ENCODE measurements at places on chromosomes 16 and 17. TPM values are rescaled to one million over a fixed set of nuclear protein-coding genes. Genes with fewer than 3 reads are reported as not detected.
A peak's percentile ranks its signal among the peaks of the same experiment; 100 is the strongest.

Gene TEKT1
- not detected for total RNA-seq

DNA sequence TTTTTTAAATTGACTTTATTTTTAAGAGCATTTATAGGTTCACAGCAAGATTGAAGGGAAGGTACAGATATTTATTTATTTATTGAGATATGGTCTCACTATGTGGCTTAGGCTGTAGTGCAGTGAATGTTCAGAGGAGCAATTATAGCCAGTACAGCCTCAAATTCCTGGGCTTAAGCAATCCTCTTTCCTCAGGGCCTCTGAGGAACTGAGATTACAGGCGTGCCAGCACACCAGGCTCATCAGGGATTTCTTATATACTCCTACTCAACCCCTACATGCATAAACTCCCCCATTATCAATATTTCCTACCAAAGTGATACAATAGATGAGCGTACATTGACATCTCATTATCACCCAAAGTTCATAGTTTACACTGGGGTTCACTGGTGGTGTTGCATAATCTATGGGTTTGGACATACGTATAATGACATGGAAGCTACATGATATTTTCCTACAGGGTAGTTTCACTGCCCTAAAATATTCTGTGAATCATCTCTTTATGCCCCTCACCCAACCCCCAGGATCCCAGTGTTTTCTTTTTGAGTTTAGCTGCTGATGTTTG is 33.5 kb downstream of the HS3ST3B1 start:
- H3K4me3 ChIP-seq = no peak overlapping the region
- H3K4me1 ChIP-seq = peaks cover 59% of the 10 kb centered on the region
- no peaks in the 10 kb centered on the region for H3K27me3 ChIP-seq
- no peak for DNase-seq
- peak overlapping the region; percentile 63 for H3K27ac ChIP-seq

DNA sequence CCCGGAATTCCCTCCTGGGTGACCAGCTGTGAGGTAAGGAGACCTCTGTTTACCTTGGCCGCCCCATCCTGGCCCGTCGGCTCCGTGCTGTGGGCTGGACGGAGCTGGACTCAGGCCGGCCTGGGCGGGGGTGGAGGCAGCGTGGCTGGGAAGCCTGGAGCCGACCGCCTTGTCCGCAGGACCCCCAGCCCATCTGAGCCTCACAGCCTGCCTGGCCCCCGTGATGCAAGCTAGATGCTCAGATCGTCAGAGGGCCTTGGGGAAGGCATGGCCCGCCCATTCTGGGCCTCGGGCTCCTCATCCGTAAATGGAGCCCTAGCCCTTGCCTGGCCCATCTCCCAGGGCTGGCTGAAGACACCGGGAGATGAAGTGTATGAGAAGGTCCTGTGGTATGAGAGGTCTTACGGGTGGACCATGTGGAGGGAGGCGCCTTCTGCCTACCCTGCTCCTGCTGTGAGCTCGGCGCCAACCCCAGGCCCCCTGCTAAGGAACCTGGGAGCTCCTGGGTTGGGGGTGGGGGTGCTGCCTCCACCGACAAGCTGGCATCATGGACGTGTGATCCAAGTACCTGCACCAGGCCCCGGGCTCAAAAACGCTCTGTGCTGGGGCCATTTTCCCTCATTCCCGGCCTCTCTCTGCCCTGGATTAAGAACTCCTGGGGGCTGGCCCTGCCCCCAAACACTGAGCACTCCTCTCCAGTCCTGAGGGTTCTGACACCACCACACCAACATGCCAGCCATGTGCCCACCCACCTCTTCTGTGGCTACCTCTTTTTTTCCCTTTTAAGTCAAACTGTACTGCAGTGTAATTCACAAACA is 5.4 kb upstream of the P2RX1 start:
- peaks cover 3% of the 10 kb centered on the region for H3K4me1 ChIP-seq
- H3K27ac ChIP-seq = no peak overlapping the region
- peaks cover 7% of the 10 kb centered on the region for H3K36me3 ChIP-seq
- H3K4me3 ChIP-seq = no peak overlapping the region
- H3K27me3 ChIP-seq = no peaks in the 10 kb centered on the region

GRCh38 chr16:369866-370436 is 387 bp downstream of the MRPL28 start:
- no peaks in the 10 kb centered on the region for H3K27me3 ChIP-seq
- H3K27ac ChIP-seq = peak overlapping the region; percentile 15
- H3K4me3 ChIP-seq = peak overlapping the region; percentile 96
- no peak for DNase-seq

DNA sequence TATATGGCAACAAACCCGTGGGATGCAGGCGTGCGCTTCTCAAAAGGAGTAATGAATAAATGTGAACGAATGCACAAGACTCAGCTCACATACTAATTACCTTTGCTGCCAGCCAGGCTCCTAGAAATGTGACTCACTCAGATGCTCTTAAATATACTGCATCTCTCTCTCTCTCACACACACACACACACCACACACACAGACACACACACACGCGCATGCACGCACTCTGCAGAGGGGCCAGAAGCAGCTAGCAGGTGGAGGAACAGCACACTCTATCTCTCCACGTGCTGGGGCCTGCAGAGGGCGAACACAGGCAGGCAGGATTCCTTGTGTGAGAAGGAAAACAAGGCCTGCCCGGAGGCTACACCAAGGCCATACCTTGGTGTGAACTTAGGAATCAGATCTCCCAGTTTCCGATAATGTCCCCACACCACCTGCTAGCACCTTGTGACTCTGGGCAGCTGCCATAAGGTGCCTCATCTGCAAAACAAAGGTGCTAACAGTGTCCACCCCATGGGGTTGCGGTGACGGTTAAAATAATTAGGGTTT is 5.3 kb downstream of the GPRC5B start:
- no peak overlapping the region for H3K27ac ChIP-seq
- H3K27me3 ChIP-seq = peaks cover 23% of the 10 kb centered on the region
- peaks cover 2% of the 10 kb centered on the region for H3K4me1 ChIP-seq
- no peak for DNase-seq

- no peak overlapping the region for H3K27ac ChIP-seq
- H3K27me3 ChIP-seq = peaks cover 11% of the 10 kb centered on the region
- H3K4me1 ChIP-seq = peaks cover 16% of the 10 kb centered on the region
- no peak for DNase-seq
These were observed 236.6 kb downstream of the MRTFB start for GRCh38 chr16:14307527-14308367.

Measured in activated CD4-positive, alpha-beta T cell treated with anti-CD3 and anti-CD28 coated beads, Interleukin-2, amount 10 ng/mL, durations not matched to agents 24 days and 14 days (primary cell).